ENCODE measurements at places on chromosomes 1 and 21. TPM values are rescaled to one million over a fixed set of nuclear protein-coding genes. Genes with fewer than 3 reads are reported as not detected.

The RNASEL gene
- 1.9 TPM for total RNA-seq

The CDK18 gene
- 1.0 TPM for total RNA-seq

The UTP11 gene
- 40.8 TPM for total RNA-seq

The SPRR3 gene
- not detected for total RNA-seq

The MEGF6 gene
- total RNA-seq, result 11.2 TPM

The PRRX1 gene
- not detected for total RNA-seq
